ENCODE measurements at places on chromosomes 5 and 9.
A peak's percentile ranks its signal among the peaks of the same experiment; 100 is the strongest.

- DNase-seq: peak; percentile 93
Observed at GRCh38 chr5:66406761-66407336, 189.3 kb upstream of the MAST4 start.

DNA sequence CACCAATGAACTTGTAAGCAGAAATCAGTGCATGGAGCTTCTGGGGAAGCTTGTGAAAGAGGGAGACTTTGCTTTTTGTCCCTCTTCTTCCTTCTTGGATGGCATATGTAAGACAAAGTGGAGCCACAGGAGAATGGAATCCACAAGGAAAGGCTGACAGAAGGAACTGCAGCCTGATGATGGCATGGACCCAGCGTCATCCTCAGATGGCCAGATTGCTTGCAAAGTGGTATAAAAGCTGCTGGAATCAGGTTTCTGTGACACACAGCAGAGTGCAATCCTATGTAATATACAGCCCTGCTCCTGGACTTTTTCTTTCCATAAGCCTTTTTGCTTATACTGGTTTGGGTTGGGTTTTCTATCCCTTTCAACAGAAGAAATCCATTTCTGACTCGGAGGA, 31.4 kb upstream of the SPARC start:
- peak; percentile 27 for DNase-seq

- no peak for DNase-seq
Observed at GRCh38 chr5:171927345-171927941, 79.0 kb downstream of the FBXW11 start.

DNA sequence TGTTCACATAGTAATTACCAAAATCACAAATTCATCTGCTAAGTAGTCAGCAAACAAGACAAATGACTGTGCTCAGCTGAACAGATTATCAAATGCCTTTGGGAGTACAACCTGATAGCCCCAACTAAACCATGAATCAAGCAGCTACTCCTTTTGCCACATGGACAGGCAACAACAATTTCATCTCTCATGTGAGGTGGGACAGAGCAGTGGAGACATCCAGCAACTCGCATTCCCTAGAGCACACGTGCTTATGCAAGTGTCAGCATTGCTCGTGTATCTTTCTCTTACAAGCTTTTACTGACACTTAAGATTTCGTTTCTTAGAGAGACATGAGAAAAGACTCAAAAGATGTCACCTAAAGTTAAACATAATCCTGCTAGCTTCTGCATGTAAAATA, 42.7 kb upstream of the PPP2R2B start:
- no peak for DNase-seq

DNA sequence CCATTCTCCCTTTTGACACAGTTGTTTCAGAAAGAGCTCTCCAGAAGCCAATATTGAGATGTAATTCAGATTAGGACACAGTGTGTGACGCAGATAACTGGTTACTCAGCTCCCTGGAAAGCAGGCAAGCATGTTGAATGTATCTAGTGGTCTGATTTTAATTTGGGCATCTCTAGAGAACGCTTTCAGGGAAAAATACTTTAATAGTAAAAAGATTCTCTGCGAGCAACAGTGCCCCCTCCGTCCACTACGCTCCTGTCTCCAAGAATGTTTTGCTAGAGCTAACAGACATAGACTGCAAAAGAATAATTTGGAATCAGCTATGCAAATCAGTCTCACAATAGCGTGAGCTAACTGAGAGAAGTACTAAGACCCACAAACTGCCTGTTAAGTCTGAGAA, 23.3 kb downstream of the CFAP90 start:
- DNase-seq: no peak

DNA sequence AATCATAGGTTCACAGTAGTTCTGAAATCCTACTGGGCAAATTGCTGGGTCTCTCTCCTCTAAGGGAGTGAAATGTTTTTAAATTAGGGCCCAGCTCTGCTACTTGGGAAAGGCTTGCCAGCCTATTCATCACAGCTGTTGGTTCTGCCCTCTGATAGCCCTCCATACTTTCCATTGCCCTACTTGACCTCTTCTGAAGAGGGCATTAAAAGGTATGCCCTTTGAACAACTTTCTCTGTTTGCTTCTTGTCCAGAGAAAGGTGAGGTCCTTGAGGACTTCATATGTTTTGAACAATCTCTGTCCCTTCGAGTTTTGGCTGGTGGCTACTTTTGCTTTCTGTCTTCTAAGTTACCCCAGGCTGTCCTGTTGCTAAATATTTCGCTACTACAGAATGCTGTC, 62.3 kb upstream of the JAK2 start:
- no peak for DNase-seq

DNA sequence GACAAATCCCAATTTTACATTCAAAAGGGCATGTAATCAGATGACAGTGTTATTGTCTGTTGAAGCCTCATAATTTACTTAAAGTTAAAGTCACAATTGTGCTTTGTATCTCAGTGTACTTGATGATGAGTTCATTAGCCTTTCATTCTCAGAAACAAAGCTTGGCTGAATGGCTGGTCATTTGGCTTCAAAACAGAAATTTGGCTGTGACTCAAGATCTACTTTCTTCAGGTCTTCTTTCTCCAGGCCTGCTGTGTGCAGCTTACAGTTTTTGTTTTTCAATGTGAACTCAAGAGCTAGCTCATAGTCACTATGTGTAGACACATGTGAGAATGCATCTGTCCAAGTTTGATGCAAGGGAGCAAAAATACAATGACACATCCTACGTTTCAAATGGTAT, 2003.6 kb upstream of the WWC1 start:
- no peak for DNase-seq

- peak; percentile 62 for DNase-seq
Observed at GRCh38 chr5:139763930-139764791, 31.4 kb upstream of the PSD2 start.

Measured in NCI-H524 (cell line).